Esophagus muscularis mucosa (tissue), 4 donors: ENCODE measurements at places on chromosomes 13 and 19. TPM values are rescaled to one million over a fixed set of nuclear protein-coding genes. Genes with fewer than 3 reads are reported as not detected.

The PEAK3 gene
- 0.78 TPM for total RNA-seq

The ZNF626 gene
- 8.4 TPM for total RNA-seq

The TSHZ3 gene
- 45.5 TPM for total RNA-seq

The CGB8 gene
- not detected for total RNA-seq

The ZSCAN18 gene
- 141 TPM for total RNA-seq

The CRX gene
- not detected for total RNA-seq

The RGCC gene
- total RNA-seq: 57.5 TPM

The DIAPH3 gene
- total RNA-seq: 1.0 TPM
